Naive thymus-derived CD8-positive, alpha-beta T cell (primary cell): ENCODE measurements at places on chromosomes 6 and 20.

DNA sequence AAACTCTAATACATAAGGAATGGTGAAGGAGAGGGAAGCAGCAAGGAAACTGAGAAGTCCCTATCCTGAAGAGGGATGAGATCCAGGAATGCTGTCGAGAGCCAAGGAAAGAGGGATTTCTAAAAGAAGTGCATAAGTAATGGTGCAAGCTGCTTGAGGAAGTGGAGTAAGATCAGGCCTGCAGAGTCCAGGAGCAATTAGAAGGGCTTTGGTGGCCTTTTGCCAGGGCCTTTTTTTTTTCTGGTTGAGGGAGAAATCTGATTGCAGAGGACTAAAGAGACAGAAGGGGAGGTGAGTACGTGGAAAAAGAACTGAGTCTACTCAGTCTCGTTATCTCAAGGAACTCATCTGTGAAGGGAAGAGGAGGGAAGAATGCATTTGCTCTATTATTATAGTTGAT lies 396.2 kb downstream of the UTRN start:
- H3K27ac ChIP-seq: no peak overlapping the region
- H3K36me3 ChIP-seq: peaks cover 76% of the 10 kb centered on the region
- peaks cover 2% of the 10 kb centered on the region for H3K4me1 ChIP-seq
- H3K4me3 ChIP-seq: no peak overlapping the region
- no peak for DNase-seq
- no peaks in the 10 kb centered on the region for H3K27me3 ChIP-seq

GRCh38 chr6:22569281-22570184 lies at the start of gene HDGFL1:
Gene HDGFL1 (plus strand): TSS chr6:22569566. CDS start chr6:22569576, 10 bp downstream.
- no peak within 1 kb of the TSS for H3K4me3 ChIP-seq
- H3K4me1 ChIP-seq: no peaks in the 10 kb centered on the region
- no peaks in the 10 kb centered on the region for H3K36me3 ChIP-seq
- H3K27me3 ChIP-seq: no peaks in the 10 kb centered on the region
- no peak for DNase-seq
- no peak within 1 kb of the TSS for H3K27ac ChIP-seq

- peaks cover 37% of the 10 kb centered on the region for H3K27me3 ChIP-seq
- H3K4me3 ChIP-seq: peak overlapping the region; percentile 64
- H3K36me3 ChIP-seq: no peaks in the 10 kb centered on the region
- no peak for DNase-seq
- peaks cover 7% of the 10 kb centered on the region for H3K4me1 ChIP-seq
Measured at GRCh38 chr20:10671919-10672623, 1.7 kb downstream of the JAG1 start.

DNA sequence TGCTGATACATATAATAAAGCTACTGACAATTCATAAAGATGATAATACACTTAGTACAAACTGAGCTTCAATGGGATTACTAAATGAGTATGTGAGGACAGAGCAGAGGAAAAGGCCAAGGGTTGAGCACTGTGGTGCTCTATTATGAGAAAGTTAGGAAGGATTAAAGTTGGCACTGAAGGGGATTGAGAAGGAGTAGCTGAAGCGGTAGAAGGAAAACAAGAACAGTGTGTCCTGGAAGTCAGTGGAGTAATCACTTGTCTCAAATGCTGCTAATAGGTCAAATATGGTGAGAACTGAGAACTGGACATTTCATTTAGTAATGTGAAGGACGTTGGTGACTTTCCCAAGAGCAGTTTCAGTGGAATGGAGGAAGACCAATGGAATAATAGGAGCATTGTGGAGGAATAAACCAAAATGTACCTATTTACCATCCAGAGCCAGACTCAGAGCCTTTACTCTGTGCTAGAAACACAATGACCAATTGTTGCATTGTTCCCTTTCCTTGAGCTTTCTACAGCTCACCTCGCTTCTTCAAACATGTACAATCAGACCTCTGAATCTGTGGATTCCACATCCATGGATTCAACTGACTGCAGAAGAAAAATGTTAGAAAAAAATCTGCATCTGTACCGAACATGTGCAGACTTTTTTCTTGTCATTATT lies 255.9 kb downstream of the LAMA2 start:
- peaks cover 7% of the 10 kb centered on the region for H3K27me3 ChIP-seq
- no peaks in the 10 kb centered on the region for H3K36me3 ChIP-seq
- DNase-seq: no peak
- H3K4me1 ChIP-seq: no peaks in the 10 kb centered on the region
- H3K4me3 ChIP-seq: no peak overlapping the region

DNA sequence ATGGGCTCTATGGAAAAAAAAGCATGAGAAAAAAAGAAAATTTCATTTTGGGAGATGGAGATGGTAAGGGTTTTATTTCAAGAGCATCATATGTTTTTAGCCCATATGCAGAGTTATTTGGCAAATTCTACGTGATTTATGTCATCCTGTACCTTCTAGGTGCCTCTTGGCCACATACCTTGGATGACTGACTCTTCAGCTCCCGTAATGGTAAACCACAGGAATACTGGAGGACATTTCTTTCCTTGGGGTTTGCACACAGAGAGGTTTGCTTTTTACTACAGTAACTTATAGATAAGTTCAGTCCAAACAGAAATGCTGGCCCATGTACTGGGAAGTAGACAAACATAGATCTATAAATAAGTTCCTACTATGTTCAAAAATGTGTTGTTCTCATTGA lies 132.2 kb downstream of the SH3BGRL2 start:
- no peaks in the 10 kb centered on the region for H3K36me3 ChIP-seq
- H3K27me3 ChIP-seq: no peaks in the 10 kb centered on the region

GRCh38 chr20:32575227-32575581 lies 9.9 kb downstream of the NOL4L start:
- H3K4me1 ChIP-seq: peaks cover 40% of the 10 kb centered on the region
- H3K27me3 ChIP-seq: no peaks in the 10 kb centered on the region
- H3K4me3 ChIP-seq: no peak overlapping the region
- DNase-seq: no peak
- no peak overlapping the region for H3K27ac ChIP-seq

- H3K27me3 ChIP-seq: peaks cover 14% of the 10 kb centered on the region
- H3K36me3 ChIP-seq: no peaks in the 10 kb centered on the region
- no peaks in the 10 kb centered on the region for H3K4me1 ChIP-seq
- no peak overlapping the region for H3K27ac ChIP-seq
- H3K4me3 ChIP-seq: no peak overlapping the region
- no peak for DNase-seq
Measured at GRCh38 chr20:13877793-13878192, 93.0 kb downstream of the NDUFAF5 start.

DNA sequence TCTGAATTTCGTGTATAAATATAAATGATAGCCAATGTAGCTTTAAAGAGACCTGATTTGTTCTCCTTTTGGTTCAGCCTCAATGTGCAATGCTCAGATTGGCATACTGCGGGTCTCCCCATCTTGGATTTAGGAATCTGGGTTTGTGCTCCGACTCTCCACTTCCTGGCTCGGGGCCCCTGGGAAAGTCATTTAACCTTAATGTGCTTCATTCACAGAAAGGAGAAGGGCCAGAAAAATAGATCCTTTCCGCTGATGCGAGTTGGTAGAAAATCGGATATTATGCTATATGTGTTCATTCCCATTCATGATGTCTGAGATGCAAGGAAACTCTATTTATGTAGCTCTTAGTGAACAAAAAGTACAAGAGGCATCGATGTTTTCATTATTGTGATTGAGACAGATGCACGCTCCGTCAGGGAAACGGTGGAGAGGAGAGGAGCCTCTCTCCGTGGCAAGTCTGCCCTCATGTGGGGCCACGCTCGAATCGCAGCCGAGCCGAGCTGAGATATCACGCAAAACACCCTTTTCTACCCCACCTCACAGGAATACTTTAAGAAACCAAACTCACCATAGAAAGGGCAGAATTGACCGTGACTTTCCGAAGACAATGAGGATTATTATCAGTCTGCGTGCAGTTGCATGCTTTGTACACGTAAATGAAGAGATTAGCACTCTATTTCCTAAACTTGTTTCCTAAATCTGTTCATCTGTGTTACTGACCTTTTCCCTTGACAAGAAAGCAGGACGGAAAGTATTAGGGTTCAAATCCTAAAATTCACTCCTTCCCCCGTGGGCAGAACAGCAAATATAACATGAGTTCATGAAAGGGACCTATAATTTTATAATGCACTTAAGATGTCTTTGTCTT lies 136.6 kb downstream of the COL9A1 start:
- no peak for DNase-seq
- H3K27ac ChIP-seq: no peak overlapping the region
- peaks cover 29% of the 10 kb centered on the region for H3K27me3 ChIP-seq
- no peak overlapping the region for H3K4me3 ChIP-seq
- no peaks in the 10 kb centered on the region for H3K36me3 ChIP-seq
- no peaks in the 10 kb centered on the region for H3K4me1 ChIP-seq

- no peak overlapping the region for H3K27ac ChIP-seq
- peaks cover 4% of the 10 kb centered on the region for H3K27me3 ChIP-seq
- no peak overlapping the region for H3K4me3 ChIP-seq
Measured at GRCh38 chr20:41690702-41691101, 72.5 kb upstream of the CHD6 start.

DNA sequence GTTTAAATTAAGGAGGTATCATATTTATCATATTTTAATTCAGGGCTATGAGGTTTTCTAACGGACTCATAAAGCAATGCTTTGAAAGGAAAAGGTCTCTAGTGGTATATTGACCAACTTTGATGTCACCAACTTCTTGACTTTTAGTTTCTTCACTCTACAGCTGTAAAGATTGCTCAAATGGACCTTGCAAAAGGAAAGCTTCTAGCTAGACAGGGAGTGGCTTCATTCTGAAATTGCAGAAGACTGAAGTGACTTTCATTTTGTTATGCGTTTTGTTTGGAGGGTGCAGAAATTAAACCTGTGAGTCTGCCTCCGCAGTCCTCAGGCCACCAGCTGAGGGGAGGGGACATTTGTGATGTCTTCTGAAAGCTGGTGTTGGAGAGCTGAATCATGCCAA lies 95.7 kb downstream of the SLC24A3 start:
- no peak overlapping the region for H3K4me3 ChIP-seq
- H3K4me1 ChIP-seq: no peaks in the 10 kb centered on the region
- no peaks in the 10 kb centered on the region for H3K36me3 ChIP-seq
- DNase-seq: no peak
- no peak overlapping the region for H3K27ac ChIP-seq

DNA sequence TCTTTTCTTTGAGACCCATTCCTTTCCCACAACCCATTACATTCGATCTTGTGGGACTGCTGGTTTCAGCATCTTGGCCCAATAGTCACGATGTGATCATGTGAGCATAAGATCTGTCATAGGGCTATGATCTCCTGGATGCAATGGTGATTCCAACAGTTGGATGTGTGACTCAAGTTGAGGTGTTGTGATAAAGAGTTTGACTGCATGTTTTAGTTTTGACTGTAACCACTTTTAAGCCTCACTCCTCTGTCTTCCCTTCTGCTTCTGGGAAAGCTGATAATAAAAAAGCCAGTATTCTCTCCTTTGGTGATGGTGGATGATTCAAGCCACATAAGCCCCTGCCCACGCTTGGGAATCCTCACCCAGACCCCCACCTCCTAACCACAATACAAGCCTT lies 117.0 kb upstream of the ASCC3 start:
- no peaks in the 10 kb centered on the region for H3K4me1 ChIP-seq
- H3K27ac ChIP-seq: no peak overlapping the region
- peaks cover 8% of the 10 kb centered on the region for H3K27me3 ChIP-seq
- H3K4me3 ChIP-seq: no peak overlapping the region
- H3K36me3 ChIP-seq: no peaks in the 10 kb centered on the region
- DNase-seq: no peak

DNA sequence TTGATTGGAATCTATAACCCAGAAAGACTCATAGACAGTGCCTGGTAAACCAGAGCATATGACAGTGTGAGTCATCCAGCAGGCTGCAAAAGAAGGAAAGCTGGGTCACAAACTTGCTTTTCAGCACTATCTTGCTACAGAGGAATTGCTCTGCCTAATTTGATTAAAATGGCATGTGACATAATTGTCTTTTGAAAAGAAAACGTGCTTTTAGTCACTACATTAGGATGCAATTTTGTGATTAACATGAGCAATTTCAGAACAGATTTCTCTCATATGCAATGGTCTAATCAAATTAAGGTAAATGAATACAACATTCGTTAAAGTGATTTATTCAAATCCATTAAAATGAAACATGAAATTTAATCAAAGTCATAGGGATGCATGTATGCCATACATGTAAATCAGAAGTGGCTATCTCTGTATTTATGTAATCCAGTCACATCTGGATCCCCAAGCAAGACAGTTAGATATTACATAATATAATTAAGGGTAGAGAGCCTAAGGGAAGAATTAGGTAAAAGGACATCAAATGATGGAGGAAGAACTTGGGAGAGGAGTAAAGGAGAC lies 400.0 kb upstream of the HTR1E start:
- no peak overlapping the region for H3K27ac ChIP-seq
- H3K36me3 ChIP-seq: no peaks in the 10 kb centered on the region

- DNase-seq: no peak
- no peaks in the 10 kb centered on the region for H3K27me3 ChIP-seq
- H3K4me1 ChIP-seq: peaks cover 37% of the 10 kb centered on the region
- no peaks in the 10 kb centered on the region for H3K36me3 ChIP-seq
Measured at GRCh38 chr6:111996144-111996865, 57.6 kb upstream of the CCN6 start.

GRCh38 chr20:63076421-63076820 lies 69.7 kb upstream of the BHLHE23 start:
- DNase-seq: no peak
- H3K4me3 ChIP-seq: no peak overlapping the region
- no peak overlapping the region for H3K27ac ChIP-seq
- no peaks in the 10 kb centered on the region for H3K4me1 ChIP-seq
- peaks cover 39% of the 10 kb centered on the region for H3K36me3 ChIP-seq

GRCh38 chr6:41682497-41683272 lies 44.4 kb downstream of the MDFI start:
- peaks cover 6% of the 10 kb centered on the region for H3K4me1 ChIP-seq
- no peak for DNase-seq
- no peaks in the 10 kb centered on the region for H3K27me3 ChIP-seq
- H3K36me3 ChIP-seq: peaks cover 6% of the 10 kb centered on the region
- peak overlapping the region; percentile 84 for H3K4me3 ChIP-seq
- H3K27ac ChIP-seq: peak overlapping the region; percentile 88

GRCh38 chr6:75603106-75603420 lies 1.4 kb downstream of the SENP6 start:
- no peaks in the 10 kb centered on the region for H3K36me3 ChIP-seq
- no peak for DNase-seq
- no peak overlapping the region for H3K27ac ChIP-seq
- H3K4me1 ChIP-seq: peaks cover 81% of the 10 kb centered on the region
- no peaks in the 10 kb centered on the region for H3K27me3 ChIP-seq

DNA sequence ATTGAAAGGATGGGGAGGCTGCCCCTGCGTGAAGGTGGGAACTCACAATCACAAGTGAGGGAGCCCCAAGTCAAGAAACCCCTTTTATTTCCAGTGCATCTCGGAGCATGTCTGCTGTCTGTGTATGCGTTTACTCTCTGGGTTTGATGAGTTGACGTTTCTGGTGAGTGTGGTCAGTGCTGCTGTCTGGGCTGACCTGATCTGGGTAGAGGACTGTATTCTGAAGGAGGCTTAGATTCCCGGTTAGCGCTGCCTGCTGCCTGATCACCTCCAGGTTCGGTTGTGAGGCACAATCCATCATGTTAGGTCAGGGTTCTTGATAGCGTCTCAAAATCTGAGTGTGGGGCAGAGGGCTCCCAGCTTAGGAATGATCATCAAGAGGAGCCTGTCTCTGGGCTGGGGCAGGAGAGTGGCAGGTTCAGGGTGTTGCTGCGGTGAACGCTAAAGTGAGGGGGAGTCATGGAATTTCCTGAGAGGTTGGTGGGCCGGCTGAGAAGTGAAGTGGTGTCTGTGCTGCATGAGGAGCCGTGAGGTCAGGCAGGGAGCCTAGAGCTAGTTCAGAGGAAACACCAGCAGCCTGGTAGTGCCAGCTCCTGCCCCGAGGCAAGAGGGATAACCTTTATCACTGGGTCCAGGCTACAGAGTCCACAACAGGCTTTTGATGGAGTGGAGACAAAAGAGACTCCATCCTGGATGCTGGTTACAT lies 225.3 kb upstream of the CST7 start:
- H3K27me3 ChIP-seq: peaks cover 7% of the 10 kb centered on the region
- no peak overlapping the region for H3K27ac ChIP-seq
- no peak for DNase-seq
- H3K4me3 ChIP-seq: no peak overlapping the region
